ENCODE measurements at places on chromosomes 5 and 9.

- DNase-seq, result no peak
These were observed 11.7 kb downstream of the NIPAL4 start for GRCh38 chr5:157471709-157472108.

- no peak for DNase-seq
These were observed 133.7 kb downstream of the ERCC6L2 start for GRCh38 chr9:96009223-96009602.

- DNase-seq, result no peak
These were observed 11.0 kb upstream of the SH3RF2 start for GRCh38 chr5:145925353-145925752.

DNA sequence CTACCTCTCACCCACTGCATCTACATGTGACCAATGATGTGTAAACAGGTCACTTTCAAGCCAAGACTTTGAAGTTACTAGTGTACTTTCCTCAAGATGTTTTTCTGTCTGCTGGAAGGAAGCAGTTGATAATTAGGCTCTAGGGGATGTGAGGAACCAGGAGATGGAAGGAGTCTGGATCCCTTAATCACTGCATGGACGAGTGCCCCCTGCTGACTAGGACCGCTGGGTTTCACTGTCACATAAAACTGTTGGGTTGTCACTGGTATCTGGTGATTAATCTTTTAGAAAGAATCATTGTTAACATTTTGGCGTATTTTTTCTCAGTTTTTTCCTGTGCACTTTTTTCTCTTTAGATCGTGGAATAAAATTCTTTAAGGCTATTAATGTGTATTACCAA lies 79.5 kb downstream of the SREK1 start:
- no peak for DNase-seq

- no peak for DNase-seq
These were observed 17.6 kb downstream of the TNFAIP8 start for GRCh38 chr5:119373449-119373858.

GRCh38 chr9:98804083-98804482 lies 3.4 kb upstream of the GALNT12 start:
- DNase-seq, result no peak

DNA sequence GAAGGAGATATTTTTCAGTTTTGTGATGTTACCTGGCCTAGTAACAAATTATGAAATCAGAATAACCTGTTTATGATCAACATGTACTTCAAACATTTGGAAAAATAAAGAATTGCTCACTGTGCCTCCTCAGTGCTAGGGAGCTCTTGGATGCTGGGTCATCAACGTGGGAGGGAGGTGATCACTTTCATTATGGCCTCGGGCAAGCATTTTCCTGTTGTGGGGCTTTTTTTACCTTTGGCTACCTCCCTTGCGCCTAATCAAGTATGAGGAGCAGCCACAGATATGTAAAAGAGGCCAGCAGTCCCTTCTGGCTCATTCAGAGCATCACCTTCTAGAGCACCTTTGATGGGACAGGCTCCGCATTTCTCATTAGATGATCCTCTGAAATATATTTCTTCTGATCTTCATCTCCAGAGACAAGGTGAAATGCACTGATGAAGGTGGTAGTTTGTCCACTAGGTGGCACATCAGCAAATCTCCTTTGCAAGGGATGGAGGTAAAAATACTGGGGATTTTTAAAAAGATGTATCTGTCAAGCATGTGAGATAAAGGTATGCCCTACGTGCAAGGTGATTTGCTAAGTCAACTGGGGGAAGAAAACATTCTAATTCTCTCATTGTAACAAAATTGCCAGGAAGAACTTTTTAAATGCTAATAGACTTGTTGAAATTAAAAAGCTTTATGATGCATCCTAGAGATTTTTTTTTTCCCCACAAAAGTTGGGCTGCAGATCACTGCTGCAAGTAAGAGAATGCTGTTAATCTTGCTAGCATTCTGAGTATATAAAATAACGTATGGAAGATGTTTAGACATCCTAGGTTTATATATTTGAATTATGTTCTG lies 218.2 kb downstream of the MAST4 start:
- DNase-seq, result no peak

- no peak for DNase-seq
These were observed 31.6 kb downstream of the S1PR3 start for GRCh38 chr9:89022902-89023301.

- DNase-seq, result peak; percentile 12
These were observed 10.2 kb upstream of the TIFAB start for GRCh38 chr5:135462304-135462703.

DNA sequence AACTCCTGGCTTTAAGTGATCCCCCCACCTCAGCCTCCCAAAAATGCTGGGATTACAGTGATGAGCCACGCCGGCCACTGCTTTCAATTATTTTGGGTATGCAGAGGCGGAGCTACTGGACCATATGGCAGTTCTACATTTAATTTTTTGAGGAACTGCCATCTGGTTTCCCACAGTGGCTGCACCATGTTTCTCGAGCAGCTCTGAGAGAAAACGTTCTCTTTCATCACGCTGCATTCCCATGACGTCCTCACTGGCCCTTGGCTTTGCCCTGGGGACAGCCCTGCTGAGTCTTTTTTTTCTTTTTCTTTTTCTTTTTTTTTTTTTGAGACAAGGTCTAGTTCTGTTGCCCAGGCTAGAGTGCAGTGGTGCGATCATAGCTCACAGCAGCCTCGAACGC lies 35.5 kb upstream of the GRHPR start:
- no peak for DNase-seq

DNA sequence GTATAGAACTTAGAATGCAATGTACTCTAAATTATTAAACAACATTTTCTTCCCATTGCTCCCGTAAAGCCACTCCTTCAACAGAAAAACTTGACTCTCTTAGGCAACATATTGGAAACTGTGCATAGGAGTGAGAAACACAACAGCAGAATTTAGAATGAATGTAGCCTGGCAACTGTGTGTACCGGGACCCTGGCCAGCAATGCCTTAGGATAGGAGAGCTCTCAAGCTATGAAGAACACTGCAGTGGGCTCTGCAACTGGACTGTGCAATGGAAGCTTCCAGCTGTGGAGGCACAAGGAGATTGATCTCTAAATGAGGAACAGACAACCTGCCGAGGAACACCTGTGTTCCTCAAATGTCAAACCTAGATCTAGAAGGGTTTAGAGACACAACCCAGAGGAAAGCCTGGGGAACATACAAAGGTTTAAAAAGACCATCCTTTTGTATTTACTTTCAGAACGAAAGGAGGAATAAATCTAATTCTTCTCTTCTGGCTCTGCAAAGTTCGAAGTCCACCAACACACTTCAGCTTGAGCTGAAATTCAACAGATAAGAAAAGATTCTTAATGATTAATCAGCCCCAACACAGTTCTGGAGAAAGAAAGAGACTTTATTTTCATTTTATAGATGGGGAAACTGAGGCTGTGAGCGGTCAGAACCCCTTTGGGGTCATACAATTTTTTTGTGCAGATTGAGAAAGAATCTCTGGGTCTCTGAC lies 51.5 kb upstream of the ARL15 start:
- no peak for DNase-seq

DNA sequence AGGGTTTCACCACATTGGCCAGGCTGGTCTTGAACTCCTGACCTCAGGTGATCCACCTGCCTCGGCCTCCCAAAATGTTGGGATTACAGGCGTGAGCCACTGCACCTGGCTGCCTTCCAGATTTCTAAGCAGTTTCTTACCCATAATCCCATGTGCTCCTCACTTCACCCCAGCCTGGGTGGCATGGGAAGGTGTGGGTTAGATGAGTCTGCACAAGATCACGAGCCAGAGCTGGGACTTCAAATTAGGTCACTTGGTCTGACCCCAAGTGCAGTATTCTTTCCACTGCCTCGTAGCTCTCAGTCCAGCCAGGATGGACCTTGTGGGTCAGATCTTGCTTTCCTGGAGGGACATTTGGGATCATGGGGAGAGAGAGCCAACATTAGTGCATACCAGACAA lies 37.5 kb upstream of the STRBP start:
- no peak for DNase-seq

GRCh38 chr9:104177676-104178075 lies 83.6 kb downstream of the SMC2 start:
- no peak for DNase-seq

- no peak for DNase-seq
These were observed 3.0 kb upstream of the TUT7 start for GRCh38 chr9:86356871-86357866.

DNA sequence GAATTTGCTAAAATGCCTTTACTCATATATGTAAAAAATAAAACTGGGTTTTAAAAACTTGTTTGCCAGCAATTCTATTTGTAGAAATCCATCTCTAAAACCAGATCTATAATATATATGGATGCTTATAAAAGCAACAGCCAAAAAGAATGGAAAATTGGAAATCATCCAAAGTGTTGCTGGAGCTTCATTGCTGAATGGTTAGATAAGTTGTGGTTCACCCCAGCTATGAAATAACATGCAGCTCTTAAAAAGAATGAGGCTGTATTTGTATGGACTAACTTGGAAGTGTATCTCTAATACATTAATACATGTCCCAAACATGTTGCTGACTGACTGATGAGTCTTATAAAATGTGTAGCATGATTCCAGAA lies 76.2 kb downstream of the STK10 start:
- DNase-seq, result no peak

GRCh38 chr9:127742435-127743088 lies 7.5 kb upstream of the TOR2A start:
- DNase-seq, result no peak

DNA sequence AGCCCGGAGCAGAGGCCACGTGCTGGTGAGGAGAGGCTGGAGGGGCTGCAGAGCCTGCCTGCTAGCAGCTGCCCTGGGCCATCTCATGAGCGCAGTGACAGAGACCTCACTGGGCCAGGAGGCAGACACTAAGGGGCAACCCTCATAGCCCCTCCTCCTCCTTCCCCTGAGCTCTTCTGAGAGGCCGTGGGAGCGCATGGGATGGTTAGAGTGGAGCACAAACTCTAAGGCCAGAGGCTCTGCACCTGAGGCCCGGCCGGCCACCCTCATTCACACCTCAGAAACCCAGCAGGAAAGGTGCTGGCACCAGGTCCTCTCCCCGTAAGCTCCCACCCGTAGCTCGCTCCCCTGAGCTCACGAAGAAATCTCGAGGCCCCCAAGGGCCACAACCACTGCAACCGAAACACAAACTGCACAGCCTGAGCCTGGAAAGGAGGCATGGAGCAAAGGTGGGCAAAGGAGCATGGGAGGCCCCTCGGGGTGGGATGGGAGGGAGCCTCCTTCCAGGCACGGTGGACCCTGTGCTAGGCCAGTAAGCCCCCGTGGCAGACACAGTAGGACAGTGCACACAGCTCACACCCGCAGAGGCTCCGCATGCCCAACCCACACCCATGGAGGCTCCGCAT lies 17.7 kb downstream of the CAMSAP1 start:
- DNase-seq, result no peak

- no peak for DNase-seq
These were observed 12.9 kb upstream of the FGF10 start for GRCh38 chr5:44402084-44402483.

GRCh38 chr5:65009207-65009606 lies 240.5 kb downstream of the CWC27 start:
- DNase-seq, result no peak

DNA sequence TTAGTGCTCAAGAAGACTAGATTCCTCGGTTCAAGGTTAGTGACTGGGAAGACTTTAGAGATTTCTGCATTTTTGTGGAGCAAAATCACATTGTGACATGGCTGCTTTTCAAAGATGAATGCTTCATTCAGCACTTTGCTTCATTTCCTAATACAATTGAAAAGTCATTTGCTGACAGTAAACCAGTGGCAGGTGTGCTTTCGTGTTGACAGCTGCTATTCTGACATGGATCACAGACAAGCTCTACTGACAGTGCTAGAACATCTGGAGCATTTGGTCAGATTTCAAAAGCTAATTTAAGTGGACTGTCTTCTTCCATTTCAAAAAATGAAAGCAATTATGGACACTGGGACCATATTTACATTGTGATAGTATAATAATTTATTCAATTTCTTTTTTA lies 1060.1 kb downstream of the PTPRD start:
- no peak for DNase-seq

GRCh38 chr9:14271093-14271673 lies 42.8 kb downstream of the NFIB start:
- DNase-seq, result no peak

- no peak for DNase-seq
These were observed 19.5 kb upstream of the ARAP3 start for GRCh38 chr5:141701360-141702119.

GRCh38 chr5:34450338-34450737 lies 205.8 kb upstream of the RAI14 start:
- DNase-seq, result no peak

GRCh38 chr5:73160239-73160671 lies 12.7 kb upstream of the TMEM174 start:
- peak; percentile 1 for DNase-seq

Measured in effector CD8-positive, alpha-beta T cell (primary cell).